ENCODE measurements at places on chromosomes 4 and X. TPM values are rescaled to one million over a fixed set of nuclear protein-coding genes. Genes with fewer than 3 reads are reported as not detected.

Gene BTK
- 0.14 TPM for total RNA-seq

Gene COX7B2
- not detected for total RNA-seq

Gene IQCM
- total RNA-seq, result not detected

Gene FHIP1A
- total RNA-seq, result 0.80 TPM

Gene NSDHL
- 21.9 TPM for total RNA-seq

Gene SYNPO2
- total RNA-seq, result 0.27 TPM

Measured in thoracic aorta endothelial cell (primary cell).